ENCODE measurements at places on chromosomes 3 and 15. TPM values are rescaled to one million over a fixed set of nuclear protein-coding genes. Genes with fewer than 3 reads are reported as not detected.

PGBD4 gene
- total RNA-seq, result 3.9 TPM

DNA sequence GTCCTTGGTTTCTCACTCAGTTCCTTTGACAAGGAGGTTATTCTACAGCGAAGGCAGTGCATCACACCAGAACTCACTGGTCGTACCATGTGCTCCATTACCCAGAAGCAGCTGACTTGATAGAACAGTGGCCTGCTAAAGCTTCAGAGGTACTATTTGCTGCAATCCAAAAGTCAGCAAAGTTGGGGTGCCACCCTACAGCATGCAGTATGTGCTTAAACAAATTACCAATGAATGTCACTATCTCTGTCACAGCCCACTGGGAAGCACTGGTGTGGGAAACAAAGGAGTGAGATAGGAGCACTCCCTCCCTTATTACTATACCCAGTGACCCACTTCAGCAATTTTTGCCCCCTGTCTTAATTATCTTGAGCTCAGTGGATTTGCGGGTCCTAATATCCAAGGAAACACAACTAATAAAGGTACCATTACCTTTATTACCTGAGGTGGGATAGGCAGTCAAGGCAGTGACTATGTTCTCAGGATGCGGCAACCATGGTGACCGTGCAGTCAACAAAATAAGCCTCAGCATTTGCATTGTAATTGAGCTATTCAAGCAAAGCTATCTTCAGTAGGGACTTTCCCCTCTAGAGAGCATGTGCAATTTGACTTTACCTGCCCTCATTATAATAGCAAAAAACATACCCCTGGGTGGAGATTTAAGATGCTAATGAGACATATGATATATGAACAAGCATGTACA is 199.4 kb downstream of the OCA2 start:
- no peak for DNase-seq

DNA sequence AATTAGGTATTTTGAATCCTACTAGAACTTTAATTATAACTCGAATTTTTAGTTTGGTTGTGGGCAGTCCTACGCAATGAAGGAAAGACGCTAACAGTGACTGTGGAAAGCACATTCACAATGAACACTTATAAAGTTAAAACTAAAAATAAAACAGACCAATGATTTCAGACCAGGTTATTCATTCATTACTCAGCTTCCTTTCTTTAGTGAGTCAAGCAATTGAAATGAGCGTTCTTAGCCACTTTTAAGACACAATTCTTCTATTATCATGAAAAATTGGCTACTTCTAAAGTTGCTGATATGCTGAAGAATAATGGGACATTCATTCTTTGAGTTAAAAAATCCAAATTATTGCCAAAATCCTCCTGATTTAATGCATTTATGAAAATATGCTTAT is 66.0 kb upstream of the CMSS1 start:
- DNase-seq, result no peak

DNA sequence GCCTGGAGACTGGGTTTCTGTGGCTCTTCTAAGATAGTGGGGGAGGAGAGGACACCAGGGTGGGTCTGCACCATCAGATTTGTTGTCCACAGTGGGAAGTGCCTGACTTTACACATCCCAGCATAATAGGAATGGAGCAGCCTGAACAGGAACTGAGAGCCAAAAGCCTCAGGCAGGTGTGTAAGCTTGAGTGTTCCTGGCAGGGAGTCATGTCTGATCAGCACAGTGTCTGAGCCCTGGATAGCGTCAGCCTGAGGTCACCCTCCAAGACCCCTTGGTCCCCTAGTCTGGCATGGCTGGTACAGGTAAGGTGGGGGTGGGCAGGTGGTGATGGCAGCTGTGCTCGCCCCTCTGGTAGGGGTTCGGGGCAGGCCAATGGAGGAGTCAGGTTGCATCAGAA is 20.2 kb downstream of the INSYN1 start:
- DNase-seq, result no peak

GRCh38 chr15:69170597-69170996 is 10.2 kb downstream of the GLCE start:
- DNase-seq, result no peak

DNA sequence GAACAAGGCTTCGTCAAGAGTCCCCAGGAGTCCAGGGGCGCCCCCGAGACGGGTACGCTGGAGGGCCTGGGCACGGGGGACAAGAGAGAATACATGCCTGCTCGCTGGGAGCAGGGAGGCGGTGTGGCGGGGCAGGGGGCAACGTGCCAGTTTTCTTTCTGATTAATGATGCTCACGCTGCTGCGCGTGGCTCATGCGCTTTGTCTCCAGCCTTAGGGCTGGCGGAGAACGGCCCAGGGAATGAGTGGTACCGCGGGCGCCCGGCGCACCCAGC is 408 bp upstream of the ARPP21 start:
- DNase-seq, result no peak
